Tibial nerve (tissue), 4 donors: ENCODE measurements at places on chromosomes 6 and 20.

GRCh38 chr6:107670792-107671199 lies 153.3 kb downstream of the SCML4 start:
- peak; percentile 57 for DNase-seq

GRCh38 chr6:157597461-157598312 lies 216.7 kb downstream of the ZDHHC14 start:
- no peak for DNase-seq

DNA sequence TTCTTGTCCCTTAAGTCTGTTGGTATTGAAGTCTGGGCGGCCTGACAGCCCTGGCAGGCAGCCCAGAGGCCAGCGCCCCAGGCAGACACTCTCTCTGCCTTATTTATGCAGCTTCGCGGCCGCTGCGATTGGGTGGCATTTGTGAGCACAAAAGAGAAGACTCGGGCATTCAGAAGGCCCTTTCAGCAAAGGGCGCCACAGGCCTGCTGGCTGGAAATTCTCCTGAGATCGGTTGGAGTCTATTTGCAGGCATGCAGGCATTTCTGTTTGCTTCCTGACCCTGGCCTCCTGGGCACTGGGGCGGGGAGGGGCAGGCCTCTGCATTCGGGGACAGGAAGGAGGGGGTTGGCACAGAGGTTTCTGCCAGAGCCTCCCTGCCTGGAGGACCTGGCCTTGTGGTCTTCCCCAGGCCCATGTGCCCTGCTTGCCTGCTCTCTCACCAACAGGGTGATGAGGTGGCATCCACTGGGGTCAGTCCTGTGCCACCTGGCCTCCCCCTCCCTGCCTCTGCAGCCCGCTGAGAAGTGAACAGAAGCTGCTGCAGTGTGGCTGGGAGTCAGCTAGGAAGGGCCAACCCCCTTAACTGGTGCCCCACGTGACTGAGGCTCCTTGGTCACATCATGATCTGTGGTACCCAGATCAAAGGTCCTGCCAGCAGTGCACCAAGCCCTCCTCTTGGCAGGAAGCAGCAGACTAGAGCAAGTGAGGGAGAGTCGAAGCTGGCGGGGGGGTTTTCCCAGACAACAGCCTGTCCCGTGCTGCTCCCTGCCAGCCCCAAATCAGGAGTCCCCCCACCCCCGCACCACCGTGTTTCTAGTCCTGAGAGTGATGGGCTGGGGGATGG lies 16.6 kb upstream of the CCDC167 start:
- DNase-seq = no peak

DNA sequence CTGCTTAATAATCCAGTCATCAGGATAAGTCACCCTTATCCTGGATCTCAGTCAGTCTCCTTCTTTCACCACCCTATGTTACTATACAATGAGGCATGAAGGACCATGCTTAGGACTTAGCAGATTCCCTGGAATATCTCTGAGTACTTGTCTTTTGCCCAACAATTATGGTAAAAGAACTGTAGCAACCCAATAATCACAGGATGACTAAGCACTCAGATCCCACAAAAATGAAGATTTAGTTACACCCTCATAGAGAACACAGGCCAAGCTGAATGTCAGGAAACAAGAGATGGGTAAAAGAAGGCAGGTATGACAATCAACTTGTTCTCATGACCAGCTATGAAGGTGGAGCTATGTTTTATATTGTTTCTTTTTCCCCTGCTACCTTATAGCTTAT lies 91.4 kb downstream of the EDN1 start:
- no peak for DNase-seq

DNA sequence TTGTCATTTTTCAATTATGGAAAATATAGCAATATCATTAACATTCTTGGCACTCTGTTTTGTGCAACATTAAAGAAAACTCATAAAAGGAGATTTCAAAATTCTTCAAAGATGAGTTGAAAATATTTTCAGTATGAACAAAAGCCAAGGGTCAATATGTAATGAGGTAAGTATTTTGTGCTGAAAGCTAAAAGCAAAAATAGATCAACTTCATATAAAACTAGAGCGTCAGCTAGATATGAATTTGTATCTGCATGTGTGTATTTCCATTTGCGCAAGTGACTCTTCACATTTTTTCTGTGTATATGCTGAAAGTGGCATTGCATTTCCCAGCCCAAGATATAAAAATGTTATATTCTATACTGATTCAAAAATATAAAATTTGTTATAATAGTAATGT lies 492.1 kb upstream of the EYS start:
- DNase-seq = no peak
